ENCODE measurements at places on chromosomes 7 and 10. TPM values are rescaled to one million over a fixed set of nuclear protein-coding genes. Genes with fewer than 3 reads are reported as not detected.

GPR158 gene
- not detected for total RNA-seq

KIAA1549 gene
- total RNA-seq, result 0.95 TPM

TSPAN15 gene
- 6.3 TPM for total RNA-seq

GCK gene
- total RNA-seq, result 0.13 TPM

EGR2 gene
- total RNA-seq, result not detected

SKAP2 gene
- total RNA-seq, result 16.4 TPM

PCBD1 gene
- total RNA-seq, result 13.5 TPM

PTN gene
- total RNA-seq, result 70.6 TPM

ZNF727 gene
- total RNA-seq, result not detected

CFAP70 gene
- 0.08 TPM for total RNA-seq

CDHR3 gene
- 0.26 TPM for total RNA-seq

SYT15 gene
- total RNA-seq, result 5.2 TPM

CALN1 gene
- total RNA-seq, result not detected

CAV2 gene
- 130 TPM for total RNA-seq

TFEC gene
- not detected for total RNA-seq

CHRM2 gene
- total RNA-seq, result 0.24 TPM

COL13A1 gene
- total RNA-seq, result 74.8 TPM

TMEM26 gene
- total RNA-seq, result not detected

MAGI2 gene
- 0.82 TPM for total RNA-seq

PURB gene
- total RNA-seq, result 10.4 TPM

ZNF488 gene
- total RNA-seq, result 1.2 TPM

MUC12 gene
- total RNA-seq, result not detected

LRIT1 gene
- total RNA-seq, result not detected

CREB5 gene
- total RNA-seq, result 1.00 TPM

SFRP4 gene
- total RNA-seq, result not detected

TLL2 gene
- not detected for total RNA-seq

ANKRD30A gene
- total RNA-seq, result not detected

RPEL1 gene
- not detected for total RNA-seq

GPNMB gene
- 0.75 TPM for total RNA-seq

ZNF248 gene
- 7.8 TPM for total RNA-seq
